ENCODE measurements at places on chromosomes 4 and X.

DNA sequence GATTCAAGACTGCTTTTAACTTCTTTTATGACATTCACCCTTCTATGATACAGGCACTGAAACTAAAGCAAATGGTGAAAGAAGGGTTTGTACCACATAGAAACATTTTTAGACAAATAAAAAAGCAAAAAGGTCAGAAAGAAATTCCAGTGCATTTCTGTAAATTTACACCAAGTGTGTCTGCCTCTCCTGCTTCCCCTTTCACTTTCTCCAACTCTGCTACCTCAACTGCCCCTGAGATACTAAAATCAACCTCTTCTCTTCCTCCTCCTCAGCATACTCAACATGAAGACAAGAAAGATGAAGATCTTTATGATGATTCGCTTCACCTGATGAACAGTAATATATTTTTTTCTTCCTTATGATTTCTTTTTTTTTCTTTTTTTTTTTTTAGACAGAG lies 187.9 kb downstream of the LRBA start:
- no peak for DNase-seq

- no peak for DNase-seq
Measured at GRCh38 chr4:115360431-115360830, 247.0 kb upstream of the NDST4 start.

DNA sequence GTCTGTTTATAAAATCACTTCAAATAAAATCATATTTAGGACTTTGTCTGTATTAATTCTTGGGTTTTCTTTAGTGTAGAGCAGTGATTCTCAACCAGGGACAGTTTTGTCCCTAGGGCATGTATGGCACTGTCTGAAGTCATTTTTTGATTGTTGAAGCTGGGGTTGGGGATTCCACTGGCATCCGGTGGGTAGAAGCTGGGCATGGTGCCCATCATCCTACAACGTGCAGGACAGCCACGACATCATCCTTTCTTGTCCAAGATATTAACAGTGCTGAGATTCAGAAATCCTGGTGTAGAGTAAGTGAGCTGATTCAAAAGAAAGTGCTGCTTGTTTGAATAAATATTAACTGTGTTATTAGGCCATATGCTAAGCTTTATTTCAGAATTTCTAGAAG lies 28.6 kb downstream of the DCLK2 start:
- DNase-seq: no peak

- no peak for DNase-seq
Measured at GRCh38 chr4:156378033-156378665, 424.5 kb upstream of the CTSO start.
